ENCODE measurements at places on chromosomes 13 and 19. TPM values are rescaled to one million over a fixed set of nuclear protein-coding genes. Genes with fewer than 3 reads are reported as not detected.

GRCh38 chr19:21586311-21587116 lies 81.1 kb downstream of the ZNF429 start:
- H3K4me1 ChIP-seq: peaks cover 3% of the 10 kb centered on the region
- H3K27me3 ChIP-seq: peaks cover 10% of the 10 kb centered on the region
- no peak overlapping the region for H3K27ac ChIP-seq
- peak; percentile 14 for DNase-seq

DNA sequence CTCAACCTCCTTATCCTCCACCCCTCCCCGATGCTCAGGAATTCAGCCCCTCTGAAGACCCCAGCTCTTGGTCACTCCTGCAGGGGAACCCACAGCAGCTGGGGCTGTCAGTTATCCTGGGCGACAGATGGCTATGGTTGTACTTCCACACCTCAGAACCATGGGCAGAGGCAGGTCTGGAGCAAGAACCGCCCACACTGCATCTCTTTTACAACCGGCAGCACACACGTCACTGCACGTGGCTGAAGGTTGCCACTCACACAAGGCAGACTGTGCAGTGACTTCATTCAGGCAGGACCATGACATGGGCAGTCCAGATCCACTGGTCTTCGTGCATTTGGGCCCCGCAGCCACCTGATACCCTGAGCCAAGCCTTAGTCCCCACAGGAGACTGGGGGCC lies 21.5 kb upstream of the SDHAF1 start:
- DNase-seq: no peak
- H3K4me3 ChIP-seq: no peak overlapping the region
- no peaks in the 10 kb centered on the region for H3K36me3 ChIP-seq
- no peak overlapping the region for H3K27ac ChIP-seq
- peaks cover 3% of the 10 kb centered on the region for H3K27me3 ChIP-seq

- no peaks in the 10 kb centered on the region for H3K4me1 ChIP-seq
- H3K4me3 ChIP-seq: no peak overlapping the region
- H3K27me3 ChIP-seq: no peaks in the 10 kb centered on the region
- H3K27ac ChIP-seq: no peak overlapping the region
Measured at GRCh38 chr13:84823528-84823927, 941.3 kb upstream of the SLITRK1 start.

DNA sequence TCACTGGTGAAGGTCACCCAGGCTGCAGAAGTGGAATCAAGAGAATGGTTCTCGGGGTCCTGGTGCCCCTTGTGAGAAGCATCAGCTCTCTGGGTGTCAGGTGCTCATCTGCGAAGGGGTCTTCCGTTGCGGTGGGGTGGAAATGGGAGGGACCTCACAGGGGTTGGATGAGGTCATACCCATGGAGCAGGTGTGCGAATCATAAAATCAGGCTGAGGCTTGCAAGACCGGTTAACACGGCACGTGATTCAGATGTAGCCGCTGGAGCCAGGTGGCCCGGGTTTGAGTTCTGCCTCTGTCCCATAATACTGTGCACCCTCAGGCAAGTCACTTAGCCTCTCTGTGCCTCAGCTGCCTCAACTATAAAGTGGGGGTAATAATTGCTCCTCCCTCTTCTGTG lies 3.9 kb upstream of the KLK15 start:
- no peaks in the 10 kb centered on the region for H3K36me3 ChIP-seq
- H3K27me3 ChIP-seq: peaks cover 21% of the 10 kb centered on the region
- no peaks in the 10 kb centered on the region for H3K4me1 ChIP-seq
- no peak for DNase-seq

DNA sequence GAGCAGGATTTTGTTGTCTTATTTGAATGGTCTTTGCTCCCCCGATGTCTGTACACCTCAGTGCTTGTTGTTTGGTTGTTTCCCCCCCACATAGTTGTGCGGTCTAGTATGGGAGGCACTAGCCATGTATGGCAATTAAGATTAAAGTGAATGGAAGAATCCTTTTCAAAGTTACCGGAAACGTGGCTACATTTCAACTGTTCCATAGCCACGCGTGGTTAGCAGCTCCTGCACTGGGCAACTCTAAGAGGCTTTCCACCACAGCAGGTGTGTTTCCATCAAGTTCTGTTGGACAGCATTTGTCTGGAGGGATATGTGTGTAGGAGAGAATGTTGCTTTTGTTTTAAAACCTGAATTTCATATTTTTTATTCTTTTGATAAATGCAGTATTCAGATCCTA lies 247.3 kb downstream of the GGACT start:
- H3K27me3 ChIP-seq: no peaks in the 10 kb centered on the region
- DNase-seq: no peak
- H3K27ac ChIP-seq: no peak overlapping the region
- peaks cover 25% of the 10 kb centered on the region for H3K36me3 ChIP-seq
- no peaks in the 10 kb centered on the region for H3K4me1 ChIP-seq
- no peak overlapping the region for H3K4me3 ChIP-seq

- H3K4me3 ChIP-seq: peak overlapping the region; percentile 96
- H3K4me1 ChIP-seq: peaks cover 33% of the 10 kb centered on the region
- DNase-seq: no peak
- H3K27ac ChIP-seq: peak overlapping the region; percentile 89
Measured at GRCh38 chr13:48531416-48532255, 1.2 kb downstream of the RCBTB2 start.

DNA sequence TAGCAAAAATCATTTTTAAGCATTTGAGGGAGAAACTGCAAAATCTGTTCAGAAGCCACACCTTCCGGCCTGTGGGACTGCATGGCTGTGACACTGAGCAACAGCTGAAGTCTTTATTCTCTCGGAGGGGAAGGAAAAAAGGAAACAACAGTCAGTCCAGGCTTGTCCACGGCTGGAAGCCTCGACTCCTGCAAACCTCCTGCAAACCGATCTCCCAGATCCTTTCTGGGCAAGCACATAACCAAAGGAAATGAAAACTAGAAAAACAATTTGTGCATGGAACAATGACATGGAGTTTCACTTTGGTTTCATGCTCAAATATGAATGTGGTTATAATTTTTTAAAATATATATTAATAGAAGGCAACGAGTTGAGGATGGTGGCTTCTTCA lies 1.0 kb downstream of the COL4A1 start:
- peaks cover 17% of the 10 kb centered on the region for H3K27me3 ChIP-seq
- no peak for DNase-seq
- H3K27ac ChIP-seq: peak overlapping the region; percentile 76

DNA sequence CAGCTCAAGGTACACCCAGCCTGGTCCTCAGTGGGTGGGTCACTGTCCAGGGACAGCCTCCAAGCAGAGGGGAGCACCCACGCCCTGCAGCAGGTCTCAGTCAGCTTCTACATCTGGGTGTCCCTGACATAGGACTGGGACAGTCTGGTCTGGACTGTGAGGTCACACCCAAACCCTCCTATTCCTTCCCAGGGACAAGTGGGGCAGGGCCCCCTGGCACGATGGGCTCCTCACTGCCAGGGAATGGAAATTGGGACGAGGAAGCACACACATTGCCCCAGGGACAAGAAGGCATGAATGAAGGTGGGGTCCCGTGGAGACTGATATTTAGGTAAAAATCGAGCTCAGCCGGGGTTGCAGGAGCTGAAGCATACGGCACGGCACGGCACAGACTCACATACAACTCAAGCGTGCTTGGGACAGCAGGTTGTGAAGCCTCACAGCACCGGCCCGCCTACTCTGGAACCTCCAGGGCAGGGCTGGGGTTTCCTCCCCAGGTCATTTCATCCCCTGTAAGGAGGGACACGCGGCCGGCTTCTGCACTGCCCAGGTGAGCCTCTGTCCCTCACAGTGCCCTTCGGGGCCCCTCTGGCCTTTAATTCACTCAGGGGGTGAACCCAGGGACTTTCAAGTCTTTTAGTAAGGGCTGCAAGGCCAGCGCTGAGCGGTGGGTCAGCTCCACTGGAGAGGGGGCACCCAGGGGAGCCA lies 3.5 kb downstream of the PNMA8B start:
- H3K4me1 ChIP-seq: peaks cover 11% of the 10 kb centered on the region
- DNase-seq: no peak
- no peak overlapping the region for H3K4me3 ChIP-seq
- no peak overlapping the region for H3K27ac ChIP-seq
- H3K36me3 ChIP-seq: peaks cover 3% of the 10 kb centered on the region
- H3K27me3 ChIP-seq: peaks cover 25% of the 10 kb centered on the region

- no peaks in the 10 kb centered on the region for H3K36me3 ChIP-seq
- no peak for DNase-seq
- no peaks in the 10 kb centered on the region for H3K4me1 ChIP-seq
- no peak overlapping the region for H3K27ac ChIP-seq
- H3K4me3 ChIP-seq: no peak overlapping the region
Measured at GRCh38 chr13:38167164-38167822, 182.4 kb upstream of the UFM1 start.

- peaks cover 9% of the 10 kb centered on the region for H3K4me1 ChIP-seq
- no peak overlapping the region for H3K27ac ChIP-seq
Measured at GRCh38 chr13:40923867-40924266, 95.2 kb downstream of the ELF1 start.

DNA sequence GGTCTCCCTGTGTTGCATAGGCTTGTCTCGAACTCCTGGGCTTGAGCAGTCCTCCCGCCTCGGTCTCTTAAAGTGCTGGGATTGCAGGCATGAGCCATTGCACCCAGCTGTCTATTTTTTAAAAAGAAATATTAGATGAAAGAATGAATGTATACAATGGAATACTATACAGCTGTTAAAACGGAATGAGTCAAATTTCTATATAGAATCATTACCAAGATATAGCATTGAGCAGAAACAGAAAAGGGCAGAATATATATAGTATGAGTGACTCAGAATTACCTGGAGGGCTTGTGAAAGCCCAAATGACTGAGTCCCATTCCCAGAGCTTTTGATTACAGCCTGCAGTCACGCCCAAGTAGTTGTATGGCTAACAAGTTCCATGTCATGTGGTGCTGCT lies 4.4 kb downstream of the DACT3 start:
- H3K36me3 ChIP-seq: no peaks in the 10 kb centered on the region
- DNase-seq: no peak
- H3K27me3 ChIP-seq: peaks cover 12% of the 10 kb centered on the region
- peaks cover 10% of the 10 kb centered on the region for H3K4me1 ChIP-seq

DNA sequence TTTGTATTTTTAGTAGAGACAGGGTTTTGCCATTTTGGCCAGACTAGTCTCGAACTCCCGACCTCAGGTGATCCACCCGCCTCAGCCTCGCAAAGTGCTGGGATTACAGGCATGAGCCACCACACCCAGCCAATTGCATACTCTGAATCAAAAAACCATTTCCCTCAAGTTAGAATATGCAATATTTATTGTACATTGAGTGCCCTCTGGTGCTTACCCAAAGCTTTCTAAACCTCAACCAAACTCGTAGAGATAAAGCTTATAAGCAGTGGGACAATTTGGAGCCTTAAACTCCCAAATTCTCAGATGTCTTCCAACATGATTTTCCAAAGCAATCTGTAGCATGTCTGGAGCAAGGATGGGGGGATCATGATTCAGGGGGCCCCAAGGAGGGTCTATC lies 22.4 kb downstream of the RFXAP start:
- no peak for DNase-seq
- H3K36me3 ChIP-seq: no peaks in the 10 kb centered on the region
- peaks cover 1% of the 10 kb centered on the region for H3K27me3 ChIP-seq
- H3K4me3 ChIP-seq: no peak overlapping the region
- no peak overlapping the region for H3K27ac ChIP-seq

GRCh38 chr19:33719366-33720154 lies 77.1 kb upstream of the KCTD15 start:
- H3K27ac ChIP-seq: no peak overlapping the region
- no peak for DNase-seq
- H3K27me3 ChIP-seq: peaks cover 19% of the 10 kb centered on the region
- no peaks in the 10 kb centered on the region for H3K4me1 ChIP-seq
- no peak overlapping the region for H3K4me3 ChIP-seq
- H3K36me3 ChIP-seq: peaks cover 6% of the 10 kb centered on the region

GRCh38 chr13:67140006-67140405 lies 90.1 kb downstream of the PCDH9 start:
- no peak overlapping the region for H3K4me3 ChIP-seq
- no peak overlapping the region for H3K27ac ChIP-seq
- H3K4me1 ChIP-seq: peaks cover 43% of the 10 kb centered on the region
- no peak for DNase-seq
- no peaks in the 10 kb centered on the region for H3K36me3 ChIP-seq

DNA sequence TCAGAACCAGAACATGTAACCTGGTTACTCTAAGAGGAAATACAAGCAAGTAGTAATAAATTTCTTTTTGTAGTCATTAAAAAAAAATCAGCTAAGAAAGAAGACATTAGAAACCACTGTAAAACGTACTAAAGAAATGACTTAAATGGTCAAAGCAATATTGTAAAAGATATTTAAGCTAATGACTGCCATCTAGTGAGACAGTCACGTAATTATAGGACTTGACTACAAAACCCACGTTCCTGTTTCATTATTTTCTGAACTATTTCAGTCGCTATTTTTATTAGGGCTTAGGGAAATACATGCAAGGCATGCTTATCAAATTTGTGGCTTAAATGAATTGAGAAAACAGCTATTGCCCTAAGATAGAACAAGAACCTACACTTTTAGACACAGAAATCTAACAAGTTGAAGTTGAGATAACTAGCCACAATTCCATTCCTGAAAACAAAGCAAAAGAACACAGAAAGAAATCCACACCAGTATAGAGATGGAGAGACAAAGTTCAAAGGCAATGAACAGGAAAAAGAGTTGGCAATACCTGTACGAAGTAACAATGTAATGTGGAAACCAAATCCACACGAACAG lies 17.9 kb downstream of the ALG5 start:
- H3K36me3 ChIP-seq: peaks cover 8% of the 10 kb centered on the region
- no peak for DNase-seq
- no peaks in the 10 kb centered on the region for H3K27me3 ChIP-seq
- no peak overlapping the region for H3K4me3 ChIP-seq
- peak overlapping the region; percentile 63 for H3K27ac ChIP-seq

DNA sequence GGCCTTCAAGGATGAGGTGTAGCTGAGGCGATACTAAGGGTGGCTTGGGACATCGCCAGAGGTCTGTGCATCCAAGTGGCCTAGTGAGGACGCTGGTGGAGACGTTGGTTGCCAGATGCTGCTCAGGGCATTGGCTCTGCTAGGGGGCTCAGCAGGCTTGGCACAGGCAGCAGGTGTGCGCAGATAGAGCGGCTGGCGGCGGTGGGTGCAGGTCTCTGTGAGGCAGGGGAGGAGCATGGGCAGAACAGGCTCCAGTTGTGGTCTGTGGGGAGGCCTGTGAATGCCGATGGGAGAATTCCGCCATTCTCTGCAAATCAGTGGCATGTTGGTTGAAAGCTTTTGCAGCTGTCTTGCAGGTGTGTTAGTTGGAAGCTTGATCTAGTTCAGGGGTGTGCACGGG lies 21.2 kb downstream of the PRAM1 start:
- H3K27ac ChIP-seq: peak overlapping the region; percentile 31
- no peaks in the 10 kb centered on the region for H3K4me1 ChIP-seq
- DNase-seq: no peak
- peak overlapping the region; percentile 47 for H3K4me3 ChIP-seq

The OVOL3 gene
- not detected for total RNA-seq

The LILRA5 gene
- total RNA-seq: not detected

The NLRP9 gene
- total RNA-seq: not detected

The CDC42EP5 gene
- 21.4 TPM for total RNA-seq

The SLC10A2 gene
- total RNA-seq: not detected

The DMPK gene
- total RNA-seq: 80.3 TPM

The ERICH4 gene
- not detected for total RNA-seq

The EPS8L1 gene
- 24.6 TPM for total RNA-seq

The PRSS57 gene
- not detected for total RNA-seq

The NCAN gene
- 0.05 TPM for total RNA-seq

The CGB8 gene
- total RNA-seq: not detected

The GIPC1 gene
- total RNA-seq: 106 TPM

Measured in endothelial cell (in vitro differentiated cells).